Sigmoid colon (tissue), 7 donors: ENCODE measurements at places on chromosomes 4 and X. TPM values are rescaled to one million over a fixed set of nuclear protein-coding genes. Genes with fewer than 3 reads are reported as not detected.
A peak's percentile ranks its signal among the peaks of the same experiment; 100 is the strongest.

SLC4A4 gene
- 21.3 TPM for polyA plus RNA-seq

- DNase-seq, result peak; percentile 76
These were observed 54.0 kb downstream of the MAML3 start for GRCh38 chr4:140099983-140100382.

DNA sequence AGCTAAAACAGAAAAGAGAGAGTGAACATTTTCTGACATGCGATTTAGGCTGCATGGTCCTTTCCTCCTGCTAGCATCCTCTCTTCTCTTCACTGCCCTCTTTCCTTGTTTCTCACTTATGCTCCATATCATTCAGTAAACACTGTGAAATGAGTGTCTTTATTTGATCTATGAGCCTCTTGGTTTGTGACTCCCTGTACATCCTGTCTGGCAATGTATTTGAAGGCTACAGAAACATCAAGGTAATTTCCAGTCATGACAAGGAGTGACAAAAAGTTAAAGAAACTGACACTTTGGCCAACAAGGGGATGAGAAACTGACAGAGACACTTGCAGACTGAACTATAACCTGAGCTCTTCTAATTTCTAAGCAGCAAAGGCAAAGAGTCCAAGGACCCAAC lies 8.7 kb downstream of the FTHL17 start:
- no peak for DNase-seq

- DNase-seq, result no peak
These were observed 235.1 kb downstream of the PPARGC1A start for GRCh38 chr4:23654791-23655190.

GLUD2 gene
- polyA plus RNA-seq, result 0.60 TPM

GRCh38 chr4:48068182-48068581 lies 51.6 kb downstream of the NIPAL1 start:
- DNase-seq, result no peak

DNA sequence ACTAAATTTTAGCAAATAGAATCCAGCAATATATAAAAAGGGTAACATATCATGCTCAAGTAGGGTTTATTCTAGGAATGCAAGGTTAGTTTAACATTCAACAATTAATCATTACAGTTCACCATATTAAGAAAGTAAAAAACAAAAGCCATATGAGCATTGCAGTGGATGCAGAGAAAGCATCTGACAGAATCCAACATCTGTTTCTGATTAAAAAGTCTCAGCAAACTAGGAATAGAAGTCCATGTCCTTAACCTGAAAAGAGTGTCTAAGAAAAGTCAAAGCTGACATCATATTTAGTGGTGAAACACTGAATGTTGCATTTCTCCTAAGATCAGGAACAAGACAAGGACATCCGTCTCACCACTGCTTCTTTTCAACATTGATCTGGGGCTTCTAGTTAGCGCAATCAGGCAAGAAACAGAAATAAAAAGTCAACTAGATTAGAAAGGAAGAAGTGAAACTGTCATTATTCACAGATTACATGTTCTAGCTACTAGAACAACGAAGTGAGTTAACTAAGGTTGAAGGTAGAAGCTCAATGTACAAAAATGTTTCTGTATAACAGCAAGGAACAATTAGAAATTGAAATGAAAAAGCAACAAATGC lies 49.3 kb downstream of the MRPL1 start:
- no peak for DNase-seq

DNA sequence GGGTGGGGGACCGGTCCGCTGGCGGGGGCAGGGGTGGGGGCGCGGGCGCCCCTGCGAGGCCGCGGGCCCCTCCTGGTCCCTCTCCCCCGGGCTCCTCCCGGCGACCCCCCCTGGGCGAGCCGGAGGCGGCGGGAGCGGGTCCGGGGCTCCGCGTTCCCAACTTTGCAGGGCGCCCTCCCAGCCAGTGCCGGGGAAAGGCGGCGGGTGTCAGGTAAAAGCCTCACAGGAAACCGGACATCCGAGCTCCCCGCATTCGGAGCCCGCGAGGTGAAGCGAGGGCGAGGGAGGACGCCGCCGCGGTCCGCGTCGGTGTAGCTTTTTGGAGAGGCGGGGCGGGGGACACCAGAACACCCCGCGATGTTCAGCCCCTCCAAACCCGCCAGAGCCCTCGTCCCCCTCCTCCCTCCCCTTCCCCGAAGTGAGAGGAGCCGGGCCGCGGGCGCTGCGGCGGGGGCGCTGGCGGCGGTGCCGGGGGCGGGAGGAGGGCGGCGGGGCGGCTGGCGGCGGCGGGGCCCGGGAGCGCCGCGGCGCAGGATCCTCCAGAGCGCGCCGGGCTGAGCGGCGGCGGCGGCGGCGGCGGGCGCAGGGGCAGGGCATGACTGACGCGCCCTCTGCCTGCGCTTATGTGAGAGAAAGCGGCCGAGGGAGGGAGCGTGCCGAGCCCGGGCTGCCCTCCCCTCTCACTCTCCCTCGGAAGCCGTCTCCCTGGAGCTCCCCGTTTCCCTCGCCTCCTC lies at the start of gene VEGFC:
Gene VEGFC (minus strand): TSS at position 597 of the 734 bp plus-strand sequence. CDS start 611 bp downstream, outside the sequence.
- DNase-seq, result peak; percentile 72

DNA sequence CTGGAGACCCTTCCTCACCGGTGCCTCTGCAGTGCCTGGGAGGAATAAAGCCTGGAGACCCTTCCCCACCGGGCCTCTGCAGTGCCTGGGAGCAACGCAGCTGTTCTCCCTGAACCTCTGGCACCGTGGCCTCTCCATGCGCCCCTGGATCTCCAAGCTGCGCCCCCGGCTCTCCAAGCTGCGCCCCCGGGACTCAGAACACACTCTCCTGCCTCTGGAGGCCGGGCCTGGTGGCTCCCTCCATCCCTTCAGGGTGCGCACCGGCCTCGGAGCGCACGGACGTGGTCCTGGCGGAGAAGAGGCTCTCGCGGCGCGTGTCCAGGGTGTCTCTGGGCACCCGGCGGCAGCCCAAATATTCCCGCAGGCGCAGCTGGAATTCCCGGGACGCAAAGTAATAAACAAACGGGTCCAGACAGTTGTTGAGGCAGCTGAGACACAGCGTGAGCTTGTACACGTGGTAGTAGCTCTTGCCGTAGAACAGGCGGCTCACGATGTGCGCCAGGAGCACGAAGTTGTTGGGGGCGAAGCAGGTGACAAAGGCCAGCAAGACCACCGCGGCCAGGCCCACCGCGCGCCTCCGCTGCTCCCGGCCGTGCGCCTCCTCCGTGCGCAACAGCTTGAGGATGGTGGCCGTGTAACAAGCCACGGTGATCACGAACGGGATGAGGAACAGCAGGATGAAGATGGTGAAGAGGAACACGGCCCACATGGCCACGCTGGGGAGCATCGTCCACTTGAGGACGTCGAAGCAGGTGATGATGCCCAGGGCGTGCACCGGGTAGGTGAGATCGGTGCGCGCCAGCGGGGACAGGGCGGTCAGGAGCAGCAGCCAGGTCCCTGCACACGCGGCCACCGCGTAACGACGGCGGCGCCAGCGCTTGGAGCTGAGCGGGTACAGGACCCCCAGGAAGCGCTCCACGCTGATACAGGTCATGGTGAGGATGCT lies 12.8 kb upstream of the ASMTL start:
- DNase-seq, result peak; percentile 57

USP51 gene
- 0.23 TPM for polyA plus RNA-seq

GRCh38 chrX:2748815-2749188 lies 3.0 kb upstream of the XG start:
- DNase-seq, result no peak

DNA sequence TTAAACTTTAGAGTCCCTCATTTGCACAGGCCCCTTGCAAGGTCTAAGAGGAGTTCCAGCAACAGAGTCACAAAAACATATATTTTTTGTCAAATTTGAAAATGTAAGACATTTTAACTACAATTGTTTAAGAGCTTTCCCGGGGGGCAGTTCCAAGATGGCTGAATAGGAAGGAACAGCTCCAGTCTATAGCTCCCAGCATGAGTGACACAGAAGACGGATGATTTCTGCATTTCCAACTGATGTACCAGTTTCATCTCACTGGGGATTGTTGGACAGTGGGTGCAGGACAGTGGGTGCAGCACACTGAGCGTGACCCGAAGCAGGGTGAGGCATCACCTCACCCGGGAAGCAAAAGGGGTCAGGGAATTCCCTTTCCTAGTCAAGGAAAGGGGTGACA lies 71.4 kb upstream of the NMU start:
- no peak for DNase-seq

- DNase-seq, result no peak
These were observed 1.1 kb upstream of the HPSE start for GRCh38 chr4:83335701-83336100.

GRCh38 chrX:115571712-115572111 lies 10.7 kb downstream of the PLS3 start:
- DNase-seq, result no peak

DNA sequence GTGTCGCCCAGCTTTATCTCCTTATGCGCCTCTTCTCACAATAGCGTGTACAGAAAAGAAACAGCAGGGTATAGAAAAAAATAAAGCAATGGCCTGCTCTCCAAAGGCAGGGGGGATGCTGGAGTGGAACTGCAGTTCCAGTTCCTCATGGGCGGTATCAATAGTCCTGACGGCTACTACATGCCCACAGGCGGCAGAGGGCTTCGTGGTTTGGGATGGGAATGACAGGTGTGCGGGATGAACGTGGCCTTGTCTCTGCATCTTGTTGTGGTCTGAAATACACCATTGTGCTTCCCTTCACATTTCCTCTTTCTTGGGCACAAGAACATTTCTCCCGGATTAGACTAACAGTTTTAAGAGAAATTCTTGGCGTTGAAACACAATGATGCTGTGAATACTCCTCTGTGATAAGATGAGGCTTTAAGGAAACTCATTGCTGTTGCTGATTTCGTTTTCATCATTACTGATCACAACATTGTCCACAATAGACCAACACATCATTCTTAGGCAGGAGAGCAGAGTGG lies 124.1 kb upstream of the IGFBP7 start:
- no peak for DNase-seq

BCAP31 gene
- 61.3 TPM for polyA plus RNA-seq

GRCh38 chr4:128573781-128574508 lies 235.6 kb upstream of the JADE1 start:
- no peak for DNase-seq

DNA sequence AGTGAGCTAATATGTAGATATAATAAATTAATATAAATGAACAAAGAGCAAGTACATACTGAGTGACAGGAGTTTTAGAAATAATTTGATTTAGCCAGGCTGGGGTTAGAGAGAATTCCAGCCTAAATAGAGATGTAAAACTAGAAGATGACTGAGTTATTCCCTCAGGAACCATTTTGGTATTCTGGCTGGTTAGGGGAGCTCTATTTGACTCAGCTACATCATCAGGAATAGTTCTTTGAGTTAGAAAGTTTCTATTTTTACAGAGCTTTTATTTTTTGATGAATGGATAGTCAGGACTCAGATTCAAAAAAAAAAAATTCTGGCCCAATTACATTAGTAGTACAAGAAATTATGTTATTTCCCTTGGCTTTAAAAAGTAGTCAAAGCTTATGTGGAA lies 180.4 kb upstream of the MID1 start:
- no peak for DNase-seq

AFF2 gene
- polyA plus RNA-seq, result 0.48 TPM

- DNase-seq, result no peak
These were observed 24.1 kb downstream of the SH3KBP1 start for GRCh38 chrX:19863212-19863856.

- no peak for DNase-seq
These were observed 197.0 kb downstream of the STIM2 start for GRCh38 chr4:27057662-27058061.

DNA sequence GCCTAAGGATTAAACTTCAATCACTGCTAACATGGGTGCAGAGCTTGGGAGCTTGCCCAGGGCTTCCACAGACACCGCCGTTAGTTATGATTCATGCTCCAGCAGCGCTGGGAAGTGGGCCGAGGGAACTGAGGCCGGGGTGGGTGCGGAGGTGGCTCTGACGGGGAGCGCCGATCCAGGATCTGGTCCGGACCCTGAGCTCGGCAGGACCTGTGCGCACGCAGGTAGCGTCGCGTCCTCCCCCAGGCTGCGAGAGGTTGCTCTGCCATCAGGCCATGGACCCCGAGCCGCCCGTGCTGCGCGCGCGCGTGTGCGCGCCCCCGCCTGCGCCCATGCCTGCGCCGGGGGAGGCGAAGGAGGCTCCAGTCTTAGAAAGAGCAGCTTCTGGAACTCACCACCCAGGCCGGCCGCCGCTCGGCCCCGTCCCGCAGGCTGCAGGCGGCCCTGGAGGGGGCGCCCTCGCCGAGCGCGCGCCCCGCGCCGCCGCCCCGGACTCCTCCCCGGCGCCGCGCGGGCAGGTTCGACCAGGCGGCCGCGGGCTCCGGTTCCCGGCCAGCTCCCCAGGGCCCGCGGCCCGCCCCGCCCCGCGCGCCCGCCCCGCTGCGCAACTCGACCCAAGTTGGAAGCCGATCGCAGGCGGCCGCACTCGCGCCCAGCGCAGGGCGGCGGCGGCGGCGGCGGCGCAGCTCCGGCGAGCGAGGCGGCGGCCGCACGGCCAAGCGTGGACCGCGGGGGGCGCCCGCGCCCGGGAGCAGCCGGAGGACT lies 732 bp upstream of the ADRA2C start:
- no peak for DNase-seq

DNA sequence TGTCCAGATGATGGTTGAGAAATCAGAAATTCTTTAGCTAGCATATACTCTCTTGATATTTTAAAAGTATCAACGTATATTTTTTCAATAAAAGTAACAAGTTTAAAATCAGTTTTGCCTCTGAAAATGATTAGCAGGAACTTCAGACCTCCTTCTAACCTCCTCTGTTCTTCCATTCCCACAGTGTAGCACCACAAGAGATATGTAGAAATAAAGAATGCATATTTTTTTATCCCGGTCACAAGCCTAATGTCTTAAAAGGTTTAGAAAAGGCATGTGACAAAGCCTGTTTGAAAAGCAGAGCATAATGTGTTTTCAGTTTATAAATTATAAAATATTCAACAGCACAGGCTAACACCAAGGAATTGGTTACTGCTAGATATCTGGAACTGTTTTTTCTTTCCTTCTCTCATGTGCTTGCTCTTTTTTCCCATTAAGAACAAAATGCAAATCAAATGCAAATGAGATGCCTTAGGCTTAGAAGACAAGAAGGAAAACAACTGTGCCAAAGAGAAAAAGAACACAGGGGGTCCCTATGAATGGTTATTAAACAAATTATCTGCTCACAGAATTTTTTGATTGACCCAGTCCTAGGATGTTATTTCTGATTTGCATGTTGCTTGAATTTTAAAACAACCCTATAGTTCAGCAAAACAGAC lies 351.7 kb upstream of the FAM241A start:
- no peak for DNase-seq
